ENCODE measurements at places on chromosomes 11 and 22. TPM values are rescaled to one million over a fixed set of nuclear protein-coding genes. Genes with fewer than 3 reads are reported as not detected.

Gene DEFB131B
- polyA plus RNA-seq, result not detected

Gene TENM4
- 6.0 TPM for polyA plus RNA-seq

Gene ZNF280A
- polyA plus RNA-seq, result not detected

Gene BATF2
- polyA plus RNA-seq, result 0.28 TPM

All from SK-N-SH (cell line).